ENCODE measurements at places on chromosomes 16 and 17.

DNA sequence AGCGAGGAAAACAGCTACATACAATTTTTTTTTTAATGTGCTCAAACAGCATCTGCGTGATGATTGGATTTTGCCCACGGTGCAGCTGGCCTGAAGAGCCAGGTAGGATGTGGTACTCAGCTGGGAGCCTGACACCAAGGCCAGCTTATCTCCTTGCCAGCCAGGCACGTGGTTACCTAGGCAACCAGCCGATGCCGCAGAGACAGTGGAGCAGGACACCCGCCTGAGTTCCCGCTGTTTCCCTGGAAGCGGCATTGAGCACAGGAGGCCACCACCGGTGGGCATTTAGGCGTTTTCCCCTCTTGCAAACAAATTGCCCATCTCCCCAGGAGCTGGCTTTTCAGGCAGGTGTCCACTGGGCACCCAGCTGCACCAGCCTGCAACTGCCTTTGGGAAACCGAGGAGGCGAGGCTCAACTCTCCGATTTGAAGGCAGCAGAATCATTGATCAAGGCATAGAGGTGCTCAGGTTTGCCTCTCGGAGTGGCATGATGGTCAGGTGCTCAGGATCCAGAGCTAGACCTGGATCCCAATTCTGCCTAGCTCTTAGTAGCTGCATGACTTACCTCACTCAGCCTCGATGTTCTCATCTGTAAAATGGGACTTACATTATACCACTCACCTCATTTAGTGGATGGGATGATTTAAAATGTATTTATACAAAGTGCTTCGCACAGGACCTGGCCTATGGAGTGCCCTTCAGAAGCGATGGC lies 137.5 kb upstream of the PLCG2 start:
- DNase-seq: no peak

DNA sequence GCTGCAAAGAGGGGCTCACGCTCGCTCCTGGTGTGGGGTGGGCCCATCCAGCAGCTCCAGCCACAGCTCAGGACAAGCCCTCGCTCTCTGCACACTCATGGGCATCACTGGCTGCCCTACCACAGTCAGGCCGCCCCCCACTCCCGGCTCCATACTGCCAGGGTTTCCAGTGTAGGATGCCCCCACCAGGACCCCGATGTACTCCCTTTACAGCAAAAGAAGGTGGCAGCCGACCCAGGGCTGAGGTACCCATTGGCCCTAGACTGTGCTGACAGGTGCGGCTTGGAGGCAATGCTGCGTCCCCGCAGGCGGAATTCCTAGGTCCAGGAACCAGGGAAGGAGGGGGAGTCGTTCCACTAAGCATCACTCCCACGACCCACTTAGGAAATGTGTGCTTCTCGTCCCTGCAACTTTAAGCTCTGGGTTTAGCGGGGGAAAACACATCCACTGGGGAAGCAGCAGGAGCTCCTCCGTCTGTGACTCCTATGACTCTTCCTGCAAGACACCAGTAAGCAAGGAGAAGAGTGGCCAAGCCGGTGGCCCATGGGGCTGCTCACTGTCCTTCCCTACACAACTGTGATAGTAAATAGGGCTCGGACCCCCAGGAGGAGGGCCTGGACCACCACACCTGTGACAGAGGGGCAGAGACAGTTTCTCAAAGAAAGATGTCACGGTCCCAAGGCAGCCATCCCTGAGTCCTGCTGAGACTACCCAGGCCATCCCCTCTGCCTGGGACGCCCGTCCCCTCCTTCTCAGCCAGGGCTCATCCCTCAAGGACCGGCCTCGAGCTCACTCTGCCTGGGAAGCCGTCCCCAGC lies 13.1 kb downstream of the CORO7 start:
- DNase-seq: no peak

- peak; percentile 45 for DNase-seq
Observed at GRCh38 chr17:81426393-81427172, 31.3 kb downstream of the BAHCC1 start.

- no peak for DNase-seq
Observed at GRCh38 chr17:81931189-81931556, 3.6 kb upstream of the MAFG start.

- no peak for DNase-seq
Observed at GRCh38 chr16:875182-876040, 74.9 kb upstream of the GNG13 start.

DNA sequence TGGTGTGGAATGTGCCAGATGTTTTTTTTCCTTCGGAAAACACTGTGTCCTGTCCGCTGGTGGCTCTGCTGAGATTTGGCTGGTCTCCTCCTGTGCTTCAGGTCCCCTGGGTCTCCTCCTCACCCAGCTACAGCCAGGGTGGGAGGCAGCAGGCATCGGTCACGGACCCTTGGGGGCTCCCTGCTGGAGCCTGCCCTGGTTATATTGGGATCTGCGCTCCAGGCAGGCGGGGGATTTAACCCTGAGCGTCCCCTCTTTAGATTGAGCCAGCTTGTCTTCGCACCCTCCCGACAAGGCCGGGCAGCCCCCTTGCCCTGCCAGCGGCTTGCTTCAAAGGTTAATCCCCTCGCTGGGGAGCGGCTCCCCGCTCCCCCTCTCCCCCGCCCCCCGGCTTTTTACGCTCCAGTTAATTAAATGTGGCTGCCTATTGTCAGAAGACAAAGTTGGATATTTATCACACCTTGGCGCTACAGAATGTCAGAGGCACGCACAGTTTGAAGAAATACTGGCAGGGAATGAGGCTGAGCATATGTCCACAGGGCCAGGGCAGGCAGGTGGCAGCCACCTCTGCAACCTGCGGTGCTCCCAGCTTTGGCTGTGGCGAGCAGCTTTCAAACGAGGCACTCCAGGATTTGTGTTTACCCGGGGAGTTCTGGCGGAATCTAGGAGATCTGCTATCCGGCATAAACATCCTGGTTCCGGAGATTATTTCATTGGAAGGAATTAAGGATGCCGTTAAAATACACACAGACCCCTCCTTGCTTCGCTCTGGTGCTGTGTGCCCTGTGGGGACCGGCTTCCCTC lies 38.2 kb upstream of the GSE1 start:
- DNase-seq: no peak

DNA sequence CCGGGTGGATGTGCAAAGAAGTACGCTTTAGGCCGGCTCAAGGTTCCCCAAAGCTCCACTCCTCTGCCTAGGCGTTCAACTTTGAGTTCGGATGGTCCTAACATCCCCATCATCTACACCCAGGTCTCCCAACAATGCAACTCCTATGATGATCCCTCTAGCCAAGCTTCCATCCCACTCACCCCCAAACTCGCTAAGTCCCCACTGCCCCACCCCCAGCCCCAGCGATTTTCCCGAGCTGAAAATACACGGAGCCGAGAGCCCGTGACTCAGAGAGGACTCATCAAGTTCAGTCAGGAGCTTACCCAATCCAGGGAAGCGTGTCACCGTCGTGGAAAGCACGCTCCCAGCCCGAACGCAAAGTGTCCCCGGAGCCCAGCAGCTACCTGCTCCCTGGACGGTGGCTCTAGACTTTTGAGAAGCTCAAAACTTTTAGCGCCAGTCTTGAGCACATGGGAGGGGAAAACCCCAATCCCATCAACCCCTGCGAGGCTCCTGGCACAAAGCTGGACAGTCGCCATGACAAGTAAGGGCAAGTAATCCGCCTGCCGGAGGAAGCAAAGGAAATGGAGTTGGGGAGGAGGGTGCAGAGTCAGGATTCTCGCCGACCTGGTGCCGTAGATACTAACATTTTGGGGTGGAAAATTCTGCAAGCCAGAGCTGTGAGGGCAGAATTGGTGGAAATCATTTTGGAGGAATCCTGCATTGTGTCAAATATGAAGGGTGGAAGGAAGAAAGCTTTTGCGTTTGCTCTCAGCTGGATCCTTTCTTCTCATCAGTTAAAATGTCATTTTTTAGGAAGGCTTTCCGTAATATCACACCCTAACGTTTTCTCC lies at the start of gene TP53:
Gene TP53, minus strand, starts transcription at position 419 of the 836 bp plus-strand sequence. CDS start 10,896 bp downstream, outside the sequence.
- DNase-seq: peak; percentile 88

DNA sequence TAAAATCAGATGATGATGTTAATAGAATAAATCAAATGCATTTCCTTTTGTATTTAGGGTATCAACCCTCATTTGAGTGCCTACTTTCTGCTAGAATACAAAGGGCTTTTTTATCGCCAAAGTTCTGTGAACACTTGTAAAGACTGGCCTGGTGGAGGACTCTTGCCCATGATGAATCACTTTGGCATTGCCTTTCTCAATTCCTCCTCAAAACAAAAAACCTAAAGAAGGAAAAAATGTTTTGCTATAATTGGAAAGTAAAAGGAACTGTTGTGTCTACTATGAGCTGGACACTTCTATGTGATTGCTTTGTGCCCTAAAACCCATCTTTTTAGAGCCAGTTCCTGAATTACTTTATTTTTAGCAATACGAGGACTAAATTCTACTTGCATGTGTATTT lies 13.0 kb upstream of the DHRS11 start:
- no peak for DNase-seq

DNA sequence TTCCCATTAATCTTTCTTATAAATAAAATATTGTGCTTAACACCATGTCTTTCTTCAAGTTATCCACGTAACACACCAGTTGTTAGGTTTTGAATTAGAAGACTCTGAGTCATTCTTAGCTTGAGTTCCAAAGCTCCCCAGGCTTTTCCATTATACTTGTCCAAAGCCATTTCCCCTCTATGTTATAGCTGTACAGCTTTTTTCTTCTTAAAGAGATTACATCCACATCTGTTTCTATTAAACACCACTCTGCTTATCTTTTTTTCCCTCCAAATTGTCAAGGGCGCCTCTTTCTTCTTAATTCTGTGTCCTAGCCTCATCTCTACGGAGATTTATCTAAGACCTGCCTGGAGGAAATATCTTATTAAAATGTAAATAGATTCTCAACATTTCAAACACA lies 139.4 kb upstream of the CPHXL start:
- no peak for DNase-seq

- no peak for DNase-seq
Observed at GRCh38 chr17:13127921-13128602, 110.2 kb upstream of the ELAC2 start.

- DNase-seq: no peak
Observed at GRCh38 chr16:51030516-51030915, 120.6 kb downstream of the SALL1 start.

DNA sequence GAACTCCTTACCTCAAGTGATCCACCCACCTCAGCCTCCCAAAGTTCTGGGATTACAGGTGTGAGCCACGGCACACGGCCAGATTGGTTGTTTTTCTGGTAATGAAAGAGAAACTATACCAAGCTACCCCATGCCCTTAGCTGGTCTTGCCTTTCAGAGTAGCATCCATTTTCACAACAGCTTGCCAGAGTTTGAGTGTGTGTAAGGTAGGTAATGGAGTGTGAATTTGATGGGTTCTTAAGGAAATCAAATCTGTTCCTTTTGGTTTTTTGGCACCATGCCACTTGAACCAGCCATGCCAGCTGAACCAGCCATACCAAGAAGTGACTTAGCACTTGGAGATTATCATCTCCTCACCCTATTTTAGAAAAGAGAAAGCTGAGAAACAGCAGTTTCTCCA lies 5.1 kb downstream of the CALCOCO2 start:
- DNase-seq: no peak

DNA sequence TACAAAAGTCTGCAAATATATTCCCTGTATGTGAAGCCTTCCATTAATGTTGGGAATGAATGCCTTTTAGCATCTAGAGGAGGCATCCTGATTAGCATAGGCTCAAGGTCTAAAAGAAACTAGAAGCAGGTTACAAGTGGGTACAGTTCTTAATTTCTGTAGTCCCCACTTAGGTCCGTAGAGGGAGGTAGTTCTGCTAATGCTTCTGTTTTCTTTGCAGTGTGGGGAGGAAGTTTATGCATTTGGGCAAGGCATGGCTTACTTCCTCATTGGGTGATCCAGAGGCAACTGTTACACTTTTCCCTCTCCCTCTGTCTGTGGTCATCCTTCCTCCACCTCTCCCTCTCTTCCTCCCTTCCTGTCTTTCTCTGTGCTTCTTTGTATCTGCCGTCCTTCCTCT lies 108.4 kb upstream of the ZKSCAN2 start:
- DNase-seq: no peak

DNA sequence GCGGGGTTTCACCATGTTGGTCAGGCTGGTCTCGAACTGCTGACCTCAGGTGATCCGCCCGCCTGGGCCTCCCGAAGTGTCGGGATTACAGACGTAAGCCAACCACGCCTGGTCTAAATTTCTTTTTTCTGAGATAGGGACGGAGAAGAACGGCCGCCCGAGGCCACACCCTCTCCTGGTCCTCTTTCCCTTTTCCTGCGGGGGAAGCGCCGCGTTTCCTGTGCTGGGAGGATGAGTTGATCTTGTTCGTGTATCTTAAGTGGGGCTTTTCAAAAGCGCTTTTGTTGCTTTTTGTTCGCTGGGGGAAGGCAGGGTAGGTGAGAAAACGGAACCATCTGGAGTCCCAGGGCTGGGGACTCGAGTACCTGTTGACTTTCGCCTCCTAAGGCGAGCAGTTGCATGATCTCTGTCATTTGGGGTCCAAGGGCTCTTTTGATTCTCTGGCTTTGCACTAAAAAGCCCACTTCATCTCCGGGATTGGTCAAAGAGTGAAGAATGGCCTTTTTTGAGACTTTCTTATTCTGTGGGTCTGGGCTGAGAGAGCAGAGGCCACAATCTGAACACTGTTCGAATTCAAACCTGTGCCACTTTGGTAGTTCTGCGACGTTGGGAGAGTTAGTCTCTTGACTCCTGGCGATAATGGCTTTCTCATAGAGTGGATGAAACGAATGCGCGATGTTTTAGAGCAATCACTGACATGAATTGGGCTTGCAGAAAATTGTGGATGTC lies 1.3 kb downstream of the FUS start:
- DNase-seq: peak; percentile 68

DNA sequence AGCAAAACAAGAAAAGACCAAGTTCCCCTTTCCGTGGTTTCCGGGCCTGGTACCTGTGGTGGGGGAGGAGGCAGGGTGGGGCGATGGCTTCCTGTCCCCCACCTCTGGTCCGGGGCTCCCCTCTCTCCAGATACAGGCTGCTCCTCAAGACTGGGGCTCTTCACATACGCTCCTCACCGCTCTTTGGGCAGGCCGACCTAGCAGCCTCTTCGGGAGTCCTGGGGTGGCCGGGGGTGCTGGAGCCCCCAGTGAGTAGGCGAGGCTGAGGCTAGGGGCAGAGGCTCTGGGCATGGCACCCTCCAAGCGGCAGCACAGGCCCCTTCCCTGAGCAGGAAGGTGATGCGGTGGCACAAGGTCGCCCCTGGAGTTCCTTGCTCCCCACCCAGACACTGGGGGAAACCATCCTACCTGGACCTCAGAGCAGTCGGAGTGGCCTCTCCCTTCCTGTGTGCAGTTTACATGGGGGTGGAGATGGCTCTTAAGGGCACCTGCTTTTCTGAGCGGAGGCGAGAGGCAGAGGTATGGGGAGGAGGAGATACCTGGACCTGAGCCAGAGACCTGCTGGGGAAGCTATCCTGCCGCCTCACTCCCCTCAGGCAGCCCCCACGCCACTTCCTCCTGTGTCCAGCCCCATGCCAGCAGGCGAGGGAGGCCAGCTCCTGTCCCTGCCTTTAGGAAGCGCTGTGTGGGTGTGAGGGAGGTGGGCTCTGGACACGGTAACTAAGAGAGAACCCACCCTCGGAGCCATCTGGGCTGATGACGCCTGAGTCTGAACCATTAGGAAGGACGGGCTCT lies 891 bp downstream of the CORO1A start:
- DNase-seq: no peak

DNA sequence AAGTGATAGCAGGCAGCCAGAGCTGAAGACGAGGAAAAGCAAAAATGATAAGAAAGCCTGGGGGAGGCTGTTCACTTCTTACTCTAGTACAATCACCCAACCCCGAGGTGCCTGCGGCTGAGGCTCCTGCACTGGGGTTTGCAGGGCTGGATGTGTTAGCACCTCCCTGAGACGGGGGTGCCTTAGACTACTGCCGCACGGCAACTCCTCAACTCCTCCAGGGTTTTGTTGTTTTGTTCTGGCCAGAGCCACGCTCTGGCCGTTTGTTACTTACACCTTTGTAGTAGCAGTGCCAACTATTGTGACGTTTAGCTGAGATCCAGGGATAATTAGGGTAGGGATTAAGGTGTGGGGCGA lies 51.5 kb downstream of the LDHD start:
- DNase-seq: no peak

GRCh38 chr16:65658787-65659220 lies 536.9 kb upstream of the CDH11 start:
- no peak for DNase-seq

Data from inflammatory macrophage treated with lipopolysaccharide for 4 hours (primary cell).